Hematopoietic multipotent progenitor cell treated with erythropoietin and hydrocortisone succinate and interleukin-3 and kit ligand, for 8 days (in vitro differentiated cells): ENCODE measurements at places on chromosomes 6 and 20.

- no peak for DNase-seq
Measured at GRCh38 chr20:24620937-24621519, 151.6 kb downstream of the SYNDIG1 start.

DNA sequence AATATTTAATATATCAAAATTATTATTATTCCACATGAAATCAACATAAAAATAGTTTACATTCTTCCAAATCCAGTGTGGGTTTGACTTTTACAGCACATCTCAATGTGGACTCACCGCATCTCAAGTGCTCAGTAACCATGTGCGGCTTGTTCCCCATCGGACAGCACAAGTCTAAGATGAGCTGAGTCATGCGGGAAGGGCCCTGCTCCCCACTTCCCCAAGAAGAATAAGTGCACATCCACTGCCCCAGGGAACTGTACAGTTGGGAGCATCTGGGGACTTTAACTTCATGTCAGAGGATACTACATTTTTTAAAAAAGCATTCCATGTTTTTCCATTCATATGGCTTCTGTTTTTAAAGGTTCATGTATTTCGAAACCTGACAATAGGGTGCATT, 325.6 kb downstream of the BTBD3 start:
- no peak for DNase-seq

DNA sequence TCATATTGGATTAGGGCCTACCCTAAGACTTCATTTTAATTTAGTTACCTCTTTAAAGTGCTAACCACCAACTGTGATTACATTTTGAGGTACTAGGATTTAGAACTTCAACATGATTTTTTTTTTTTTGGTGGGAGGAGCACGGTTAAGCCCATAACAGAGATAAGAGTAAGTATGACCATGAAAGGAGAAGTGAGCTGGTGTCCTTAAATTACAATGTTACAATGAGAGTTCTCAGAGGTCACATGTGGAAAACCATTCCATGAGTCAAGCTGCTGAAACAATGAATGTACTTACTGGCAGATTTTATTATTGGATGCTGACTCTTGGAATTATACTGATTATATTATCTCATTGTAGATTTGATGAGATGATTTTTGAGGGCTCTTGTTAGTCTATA, 779.3 kb upstream of the CITED2 start:
- no peak for DNase-seq

DNA sequence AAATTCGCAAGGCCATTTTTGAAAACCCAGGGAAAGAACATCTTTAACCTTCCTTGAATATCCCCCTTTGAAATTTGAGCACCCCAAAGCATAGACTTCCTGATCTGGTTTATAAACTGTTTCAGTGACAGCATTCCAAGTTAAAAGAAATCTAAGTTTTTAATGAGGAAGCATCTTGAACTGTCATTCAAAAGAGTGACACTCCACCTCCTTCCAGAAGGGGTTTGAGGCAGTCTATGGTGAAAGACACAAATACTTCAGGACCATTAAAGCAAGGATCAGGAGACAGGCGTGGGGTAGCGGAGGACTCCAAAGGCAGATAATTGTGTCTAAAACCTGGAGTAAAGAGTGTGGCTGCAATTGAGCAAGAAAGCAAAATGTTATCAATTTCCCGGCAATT, 691 bp downstream of the GHRH start:
- DNase-seq: no peak

- no peak for DNase-seq
Measured at GRCh38 chr6:167130008-167130677, 7.2 kb downstream of the CCR6 start.

- no peak for DNase-seq
Measured at GRCh38 chr6:163260911-163261310, 153.6 kb upstream of the QKI start.

- no peak for DNase-seq
Measured at GRCh38 chr6:110412360-110412759, 3.0 kb downstream of the DDO start.
